ENCODE measurements at places on chromosomes 5 and 9.

DNA sequence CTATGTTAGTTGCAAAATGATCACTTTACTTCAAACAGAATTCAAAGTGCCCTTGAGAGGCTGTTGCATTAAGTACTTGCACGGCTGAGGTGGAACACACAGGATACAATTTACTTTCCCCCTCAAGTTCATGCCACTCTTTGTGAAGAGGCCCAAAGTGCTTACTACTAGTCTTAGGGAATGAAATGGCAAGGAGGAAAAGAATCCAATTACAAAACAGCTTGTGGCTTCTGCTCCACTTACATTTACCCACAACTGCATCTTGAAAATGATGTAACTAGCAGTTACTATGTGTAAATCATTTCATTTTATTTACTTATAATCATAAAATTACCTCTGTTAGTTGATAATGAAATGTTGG lies 14.6 kb downstream of the FOXD1 start:
- no peak for DNase-seq

GRCh38 chr9:92807757-92808725 lies 43.4 kb upstream of the BICD2 start:
- DNase-seq = no peak

GRCh38 chr5:179194941-179195381 lies 134.8 kb downstream of the ZNF354C start:
- no peak for DNase-seq

DNA sequence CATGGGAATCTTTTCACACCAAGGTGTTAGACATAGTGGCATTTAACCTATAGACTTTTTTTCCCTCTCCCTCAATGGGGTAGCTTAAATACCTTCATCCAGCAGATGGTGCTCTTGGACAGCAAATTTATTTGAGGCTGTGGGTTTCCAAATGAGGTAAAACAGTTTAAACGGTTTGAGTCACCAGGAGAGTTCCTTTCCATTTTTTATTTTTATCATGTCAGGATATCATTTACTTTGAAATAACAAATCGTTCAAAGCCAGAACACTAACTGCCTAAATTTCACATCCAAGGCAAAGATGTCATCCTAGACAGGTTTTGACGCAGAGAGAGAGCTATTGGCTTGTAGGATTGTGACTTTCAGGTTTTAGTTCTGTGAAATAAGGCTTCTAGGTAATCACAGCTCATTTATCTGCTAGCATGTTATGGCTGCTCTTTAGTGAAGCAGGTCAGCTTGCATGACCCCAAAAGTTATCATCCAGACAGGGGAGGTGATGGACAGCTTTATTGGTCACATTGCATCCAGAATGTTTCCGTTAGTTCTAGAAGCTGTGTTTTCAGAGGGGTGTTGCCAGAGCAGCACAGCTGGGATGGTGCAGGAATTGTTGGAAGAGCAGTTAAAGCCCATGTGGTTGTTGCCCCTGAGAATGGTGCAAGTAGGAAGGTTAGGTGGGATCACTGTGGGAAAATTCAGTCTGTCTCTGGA lies 69.8 kb downstream of the KDM4C start:
- no peak for DNase-seq

- no peak for DNase-seq
Measured at GRCh38 chr9:123789554-123790292, 140.2 kb downstream of the DENND1A start.

- no peak for DNase-seq
Measured at GRCh38 chr5:151864061-151864748, 60.4 kb downstream of the GLRA1 start.
